Ovary (tissue), 10 donors: ENCODE measurements at places on chromosomes 1 and 21.

DNA sequence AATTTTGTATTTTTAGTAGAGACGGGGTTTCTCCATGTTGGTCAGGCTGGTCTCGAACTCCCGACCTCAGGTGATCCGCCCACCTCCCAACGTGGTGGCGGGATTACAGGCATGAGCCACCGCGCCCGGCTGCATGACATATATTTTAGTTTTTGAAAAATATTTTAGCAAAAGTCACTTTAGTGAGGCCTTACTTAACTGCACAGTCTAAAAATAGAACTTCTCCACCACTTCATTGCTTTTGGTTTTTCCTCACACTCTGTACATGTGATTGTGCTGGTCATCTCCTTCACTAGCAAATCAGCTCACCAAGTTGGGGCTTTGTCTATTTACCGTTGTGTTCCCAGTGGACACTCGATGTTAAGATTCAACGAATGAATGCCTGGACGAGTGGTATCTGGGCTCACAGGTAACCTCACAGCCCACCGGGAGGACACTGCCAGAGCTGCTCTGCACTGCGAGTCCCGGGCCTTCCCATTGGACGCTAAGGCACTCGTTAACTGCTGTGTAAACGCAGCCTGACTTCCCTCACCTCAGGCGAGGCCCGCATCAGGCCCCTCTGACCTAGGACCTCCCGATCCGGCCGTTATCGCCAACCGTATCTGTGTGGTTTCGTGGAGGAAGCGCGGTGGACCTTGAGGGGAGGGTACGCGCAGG, 14.0 kb upstream of the ZNF692 start:
- DNase-seq = peak; percentile 63

- no peak for DNase-seq
Measured at GRCh38 chr1:227838181-227838580, 22.7 kb downstream of the PRSS38 start.

- DNase-seq = no peak
Measured at GRCh38 chr1:111465754-111466153, 8.0 kb upstream of the C1orf162 start.

GRCh38 chr1:201890806-201891450, 2.2 kb downstream of the SHISA4 start:
- no peak for DNase-seq

GRCh38 chr1:86156566-86157455, at the start of gene COL24A1:
Gene COL24A1, minus strand, starts transcription at chr1:86156772. Its CDS starts 376 bp downstream, at chr1:86156396.
- DNase-seq = peak; percentile 27

GRCh38 chr1:199983531-199983930, 44.0 kb upstream of the NR5A2 start:
- no peak for DNase-seq

DNA sequence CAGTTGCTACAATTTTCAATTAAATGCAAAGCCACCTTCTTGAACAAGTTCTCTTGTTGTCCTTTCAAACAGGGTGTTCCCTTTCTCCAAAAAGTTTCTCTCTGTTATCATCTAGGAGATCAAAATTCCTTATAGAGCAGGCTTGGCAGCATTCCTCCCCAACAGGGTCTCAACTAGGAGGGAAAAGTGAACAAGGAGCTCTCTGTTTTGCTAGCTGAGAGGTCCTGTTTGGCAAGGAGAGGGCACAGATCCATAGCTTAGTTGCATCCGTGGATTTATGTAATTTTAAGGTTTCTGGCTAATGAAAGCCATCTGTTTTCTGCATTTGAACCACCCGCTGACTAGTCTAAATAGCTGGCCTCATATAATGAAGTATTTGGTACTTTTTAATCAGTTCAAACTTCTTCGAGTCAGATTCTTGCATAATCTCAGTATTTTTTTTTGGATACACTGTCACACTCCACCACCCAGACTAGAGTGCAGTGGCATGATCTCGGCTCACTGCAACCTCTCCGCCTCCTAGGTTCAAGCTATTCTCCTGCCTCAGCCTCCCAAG, 54.0 kb downstream of the APP start:
- no peak for DNase-seq

- DNase-seq = no peak
Measured at GRCh38 chr1:43465505-43466067, 11.9 kb upstream of the HYI start.

- DNase-seq = no peak
Measured at GRCh38 chr1:17304151-17304825, 3.7 kb upstream of the PADI4 start.

DNA sequence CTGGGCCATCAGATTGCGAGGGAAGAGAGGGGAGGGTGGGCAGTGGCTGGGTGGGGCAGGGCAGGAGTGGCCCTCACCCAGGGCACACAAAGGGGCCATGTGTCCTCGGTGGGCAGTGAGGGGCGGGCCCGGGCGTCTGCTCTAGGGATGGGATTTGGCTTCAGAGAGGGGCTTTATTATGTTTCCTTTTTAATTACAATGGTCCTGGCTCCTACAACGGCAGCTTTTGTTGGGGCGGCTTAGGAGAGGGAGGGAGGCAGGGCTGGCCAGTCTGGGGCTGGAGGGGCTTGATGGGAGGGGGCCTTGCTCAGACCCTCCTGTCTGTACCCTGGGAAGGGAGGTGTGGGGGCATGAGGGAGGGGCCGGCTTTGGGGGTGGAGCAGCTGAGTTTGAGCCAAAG, 102.8 kb upstream of the WNT4 start:
- no peak for DNase-seq

DNA sequence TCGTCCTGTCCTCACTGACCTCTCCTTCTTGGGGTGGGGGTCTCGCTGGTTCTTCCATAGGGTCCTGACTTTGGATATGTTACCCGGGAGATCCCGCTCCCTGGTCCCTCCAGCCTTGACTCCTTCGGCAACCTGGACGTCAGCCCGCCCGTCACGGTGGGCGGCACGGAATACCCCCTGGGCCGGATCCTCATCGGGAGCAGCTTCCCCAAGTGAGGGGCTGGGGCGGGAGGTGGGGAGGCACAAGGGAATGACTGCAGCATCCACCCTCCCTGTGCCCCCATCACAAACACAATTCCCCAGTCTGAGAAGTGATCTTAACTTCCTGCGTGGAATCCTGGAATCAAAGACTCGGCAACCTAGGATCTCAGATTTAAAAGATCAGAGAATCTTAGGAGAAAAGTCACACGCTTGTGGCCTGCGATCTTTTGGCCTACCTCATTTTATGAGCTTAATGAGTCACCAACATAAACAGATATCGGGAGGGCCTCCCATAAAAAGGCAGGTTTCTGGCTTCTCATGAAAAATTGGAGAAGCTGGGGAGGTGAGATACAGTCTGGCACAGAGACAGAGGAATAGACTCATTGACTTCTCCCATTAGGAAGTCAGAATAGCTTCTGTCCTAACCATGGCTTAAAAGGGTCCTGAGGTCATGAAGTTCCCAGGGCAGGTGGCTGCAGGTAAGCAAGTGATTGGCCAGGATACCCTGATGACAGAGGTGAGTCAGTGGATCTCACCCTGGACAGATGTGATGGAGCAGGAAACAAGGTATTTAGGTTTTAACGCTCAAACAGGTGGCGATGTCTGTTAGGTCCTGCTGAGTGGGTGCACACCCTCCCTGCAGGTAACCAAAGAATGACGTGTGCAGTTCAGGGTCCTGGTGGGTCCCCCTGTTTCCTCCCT, 15.9 kb upstream of the PADI3 start:
- no peak for DNase-seq

DNA sequence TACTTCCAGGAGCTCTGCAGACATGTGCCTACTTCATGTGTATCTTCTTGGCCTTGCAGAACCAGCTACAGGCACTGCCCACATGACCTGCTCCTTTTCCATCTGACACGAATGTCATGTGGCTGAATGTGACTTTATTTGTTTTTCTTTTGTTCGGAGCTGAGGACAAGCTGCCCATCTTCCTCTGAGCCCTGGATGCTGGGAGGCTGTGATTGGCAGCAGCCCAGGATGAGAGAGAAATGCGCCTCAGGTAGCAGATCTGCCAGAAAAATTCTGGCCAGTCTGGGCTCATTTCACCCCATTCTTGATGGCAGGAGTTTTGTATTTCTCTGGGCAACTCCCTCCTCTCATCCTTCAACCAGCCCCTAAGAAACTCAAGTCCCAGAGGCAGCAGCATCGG, 372.0 kb downstream of the RPS6KC1 start:
- no peak for DNase-seq

GRCh38 chr1:29052941-29053340, 70.8 kb downstream of the TMEM200B start:
- DNase-seq = no peak

- DNase-seq = no peak
Measured at GRCh38 chr21:39673163-39673562, 60.4 kb downstream of the B3GALT5 start.

GRCh38 chr1:97505816-97506215, 415.0 kb downstream of the DPYD start:
- no peak for DNase-seq

GRCh38 chr1:112244131-112244530, 151.9 kb upstream of the CTTNBP2NL start:
- DNase-seq = no peak

GRCh38 chr1:9196129-9197040, 38.2 kb upstream of the H6PD start:
- DNase-seq = peak; percentile 69

GRCh38 chr1:209546390-209547085, 37.0 kb upstream of the CAMK1G start:
- no peak for DNase-seq

GRCh38 chr1:167789501-167789900, 67.7 kb downstream of the MPZL1 start:
- no peak for DNase-seq

- DNase-seq = no peak
Measured at GRCh38 chr1:199261328-199261727, 622.5 kb downstream of the PTPRC start.

DNA sequence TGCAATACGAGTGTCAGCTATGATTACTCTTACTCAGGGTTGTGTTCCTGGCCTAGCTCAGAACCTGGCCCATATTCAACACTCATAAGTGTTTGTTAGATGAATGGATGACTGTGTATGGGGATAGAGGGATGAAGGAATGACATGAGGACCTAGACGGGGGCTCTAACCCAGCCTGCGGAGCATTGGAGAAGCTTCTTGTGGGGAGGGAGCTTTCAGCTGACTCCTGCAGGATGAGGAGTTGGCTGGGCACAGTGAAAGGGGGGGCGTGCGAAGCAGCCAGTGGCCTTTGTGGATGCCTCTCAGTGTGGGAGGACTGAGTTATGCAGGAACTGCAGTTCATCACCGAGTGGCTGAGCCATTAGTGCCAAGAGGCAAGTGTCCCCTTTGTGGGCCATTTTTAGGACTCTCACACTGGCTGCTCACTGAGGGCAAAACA, 1.2 kb upstream of the EXTL1 start:
- DNase-seq = peak; percentile 52

DNA sequence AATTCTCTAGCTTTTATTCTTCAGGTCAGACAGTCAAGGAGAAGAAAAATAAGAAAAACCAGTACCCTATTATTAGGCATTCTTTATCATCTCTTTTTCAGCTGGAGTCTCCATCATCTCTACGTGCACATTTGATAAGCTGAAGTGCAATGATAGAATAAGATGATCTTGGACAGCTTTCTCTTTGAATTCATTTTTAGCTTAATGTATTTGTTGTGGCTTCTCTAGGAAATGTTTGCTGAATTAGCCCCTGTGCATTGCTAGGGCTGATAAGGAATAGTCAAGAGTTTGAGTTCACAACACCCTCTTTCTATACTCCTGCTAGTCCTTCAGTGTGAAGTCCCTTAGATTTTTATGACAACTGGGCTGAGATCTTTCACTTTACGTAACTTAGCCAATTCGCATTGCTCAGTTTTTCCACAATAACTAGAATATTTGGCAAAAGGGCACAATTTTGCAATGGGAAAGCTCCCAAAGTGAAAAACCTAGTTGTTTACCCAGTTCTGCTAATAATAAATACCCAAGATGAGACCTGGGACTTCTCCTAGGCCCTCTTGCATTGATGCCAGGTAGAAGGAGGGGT, 7.0 kb upstream of the KCNJ15 start:
- DNase-seq = no peak

GRCh38 chr21:15141261-15141970, 76.6 kb upstream of the NRIP1 start:
- no peak for DNase-seq

- DNase-seq = no peak
Measured at GRCh38 chr1:59769736-59770095, 45.0 kb upstream of the HOOK1 start.

- no peak for DNase-seq
Measured at GRCh38 chr1:59058665-59059439, 238.0 kb upstream of the FGGY start.

GRCh38 chr1:11806307-11806936, 431 bp downstream of the CLCN6 start:
- DNase-seq = no peak

GRCh38 chr1:204323887-204324286, 35.8 kb downstream of the PLEKHA6 start:
- DNase-seq = no peak

DNA sequence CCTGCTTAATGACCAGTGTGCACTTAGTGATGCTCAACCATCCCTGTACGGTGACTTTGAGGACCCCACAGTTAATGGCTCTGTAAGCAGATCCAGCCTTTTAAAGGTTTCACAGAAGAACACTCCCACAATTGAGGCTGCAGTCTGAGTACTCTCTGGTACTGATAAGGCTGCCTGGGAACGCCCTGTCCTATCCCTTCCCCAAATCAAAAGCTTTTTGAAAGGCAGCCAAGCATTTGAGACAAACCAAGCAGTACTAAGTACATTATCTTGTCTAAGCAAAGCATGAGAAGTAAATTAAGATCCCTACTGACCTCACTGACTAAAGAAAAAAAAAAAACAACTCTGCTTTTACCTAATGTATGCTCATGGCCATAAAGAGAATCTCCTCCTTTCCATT, 60.7 kb downstream of the SH3GLB1 start:
- no peak for DNase-seq

DNA sequence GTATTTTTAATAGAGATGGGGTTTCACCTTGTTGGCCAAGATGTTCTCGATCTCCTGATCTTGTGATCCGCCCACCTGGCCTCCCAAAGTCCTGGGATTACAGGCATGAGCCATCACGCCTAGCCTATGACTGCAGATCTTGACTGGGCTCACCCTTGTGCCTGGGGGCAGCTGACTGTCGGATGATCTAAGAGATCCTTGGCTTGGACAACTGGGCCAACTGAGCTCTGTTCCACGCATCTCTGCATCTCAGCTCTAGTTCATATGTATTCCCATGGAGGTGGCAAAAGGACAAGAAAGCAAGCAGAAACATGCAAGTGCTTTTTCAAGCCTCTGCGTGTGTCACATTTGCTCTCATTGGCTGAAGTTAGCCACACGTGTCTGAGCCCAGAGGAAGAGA, 75.8 kb upstream of the SELENON start:
- DNase-seq = no peak

DNA sequence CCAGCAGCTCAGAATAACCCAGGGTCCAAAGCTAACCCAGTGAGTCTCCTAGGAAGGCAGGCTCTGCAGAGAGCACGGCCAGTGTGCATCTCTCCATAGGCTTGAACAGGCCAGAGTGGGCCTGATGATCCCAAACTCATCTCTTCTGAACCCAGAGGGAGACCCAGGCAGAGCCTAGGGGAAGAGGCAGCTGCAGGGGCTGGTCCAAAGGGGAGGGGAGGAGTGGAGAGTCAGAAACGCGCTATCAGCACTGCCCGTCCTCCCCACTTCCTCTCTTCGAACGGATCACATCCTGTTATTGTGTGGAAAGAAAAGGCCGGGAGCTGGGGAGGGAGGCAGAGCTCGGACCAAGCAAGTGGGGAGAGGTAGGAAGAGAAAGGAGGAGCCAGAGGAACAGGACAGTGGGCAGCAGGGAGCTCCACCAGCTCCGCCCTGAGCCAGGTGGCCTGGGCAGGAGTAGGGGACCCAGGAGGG, 20.2 kb downstream of the TAL1 start:
- no peak for DNase-seq
